ENCODE measurements at places on chromosomes 16 and 17.
A peak's percentile ranks its signal among the peaks of the same experiment; 100 is the strongest.

GRCh38 chr16:53153130-53153529 is 98.3 kb downstream of the CHD9 start:
- no peak for DNase-seq

GRCh38 chr16:86970279-86970678 is 346.9 kb downstream of the C16orf95 start:
- no peak for DNase-seq

DNA sequence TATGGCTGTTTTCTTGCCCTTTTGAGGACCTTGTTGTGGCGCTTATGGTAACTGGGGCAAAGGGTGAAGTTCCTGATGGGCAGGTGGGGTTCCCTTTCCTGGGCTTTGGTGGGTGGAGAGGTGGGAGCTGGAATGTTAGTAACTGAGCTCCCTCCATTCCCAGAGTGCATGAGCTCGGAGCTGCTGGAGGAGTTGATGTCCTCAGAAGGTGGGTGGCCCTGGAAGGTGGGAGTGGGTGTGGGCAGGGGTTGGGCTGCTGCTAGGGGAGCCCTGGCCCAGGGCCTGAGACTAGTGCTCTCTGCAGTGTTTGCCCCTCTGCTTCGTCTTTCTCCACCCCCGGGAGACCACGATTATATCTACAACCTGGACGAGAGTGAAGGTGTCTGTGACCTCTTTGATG is 1.2 kb upstream of the ELMO3 start:
- no peak for DNase-seq

DNA sequence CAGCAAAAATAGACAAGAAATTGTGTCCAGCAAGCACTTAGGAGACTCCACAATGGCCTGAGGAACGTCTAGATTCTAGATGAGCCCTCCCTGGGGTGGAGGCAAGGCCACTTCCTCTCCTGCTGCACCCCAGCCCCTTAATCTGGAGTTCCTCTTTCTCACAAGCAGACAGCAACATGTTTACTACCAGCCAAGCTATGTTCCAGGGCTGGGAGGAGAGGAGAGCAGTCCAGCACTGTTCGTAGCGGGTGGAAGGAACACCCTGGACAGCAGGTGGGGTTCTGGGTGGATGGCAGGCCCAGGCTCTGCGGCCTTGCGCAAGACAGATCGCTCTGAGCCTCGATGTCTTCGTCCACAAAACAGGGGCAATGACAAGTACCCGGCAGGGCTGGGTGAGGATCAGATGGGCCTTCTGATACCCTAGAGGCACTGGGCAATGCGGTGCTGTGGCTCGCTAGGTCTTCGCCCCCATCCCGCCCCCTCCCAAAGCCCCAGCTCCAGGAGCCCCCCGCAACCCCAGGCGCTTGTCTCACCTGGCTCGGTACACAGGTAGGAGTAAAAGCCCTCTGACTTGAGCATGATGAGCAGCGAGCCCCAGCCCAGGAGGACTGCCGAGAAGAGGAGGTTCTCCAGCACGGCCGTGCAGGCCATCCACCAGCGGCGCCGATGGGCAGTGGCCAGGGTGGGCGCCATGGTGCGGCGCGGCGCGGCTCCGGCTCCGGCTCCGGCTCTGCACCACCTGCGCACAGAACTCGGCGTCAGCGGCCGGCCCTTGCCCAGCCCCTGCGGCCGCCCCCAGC is 1.3 kb downstream of the SLC43A2 start:
- DNase-seq, result no peak

DNA sequence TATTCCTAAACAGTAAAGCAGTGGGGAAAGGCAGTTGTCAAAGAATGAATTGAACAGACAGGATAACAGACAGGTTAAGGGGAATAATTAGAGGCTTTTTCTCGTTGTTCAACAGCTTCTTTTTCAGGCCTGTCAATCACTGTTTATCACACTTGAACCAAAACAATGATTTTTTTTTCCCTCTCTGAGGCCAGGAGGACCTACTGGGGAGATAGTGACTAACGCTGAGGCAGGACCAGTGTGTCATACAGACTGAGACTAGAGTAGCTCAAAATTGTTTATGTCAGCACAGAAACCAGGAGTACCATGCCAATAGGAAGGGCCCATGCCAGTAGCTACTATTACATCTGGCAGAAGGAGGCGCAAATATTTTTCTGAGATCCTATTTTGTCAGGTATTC is 41.3 kb upstream of the NLK start:
- DNase-seq, result no peak

DNA sequence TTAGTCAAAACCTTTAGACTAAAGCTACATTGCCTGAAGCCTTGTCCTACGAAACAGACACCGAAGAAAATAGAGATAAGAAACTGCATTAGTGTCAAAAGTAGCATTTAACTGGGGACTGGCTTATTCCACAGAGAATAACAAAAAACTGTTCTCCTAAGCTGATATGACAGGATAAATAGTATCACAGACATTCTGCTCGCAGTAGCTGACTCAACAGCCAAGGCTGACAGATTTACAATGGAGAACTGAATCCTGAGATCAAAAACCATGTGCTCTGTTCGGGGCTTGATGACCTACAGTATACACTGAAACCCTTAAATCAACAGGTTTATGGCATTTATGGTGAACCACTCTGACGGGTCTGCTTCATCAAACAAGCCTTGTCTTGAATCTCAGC is 25.5 kb downstream of the ADAMTS18 start:
- DNase-seq, result no peak

DNA sequence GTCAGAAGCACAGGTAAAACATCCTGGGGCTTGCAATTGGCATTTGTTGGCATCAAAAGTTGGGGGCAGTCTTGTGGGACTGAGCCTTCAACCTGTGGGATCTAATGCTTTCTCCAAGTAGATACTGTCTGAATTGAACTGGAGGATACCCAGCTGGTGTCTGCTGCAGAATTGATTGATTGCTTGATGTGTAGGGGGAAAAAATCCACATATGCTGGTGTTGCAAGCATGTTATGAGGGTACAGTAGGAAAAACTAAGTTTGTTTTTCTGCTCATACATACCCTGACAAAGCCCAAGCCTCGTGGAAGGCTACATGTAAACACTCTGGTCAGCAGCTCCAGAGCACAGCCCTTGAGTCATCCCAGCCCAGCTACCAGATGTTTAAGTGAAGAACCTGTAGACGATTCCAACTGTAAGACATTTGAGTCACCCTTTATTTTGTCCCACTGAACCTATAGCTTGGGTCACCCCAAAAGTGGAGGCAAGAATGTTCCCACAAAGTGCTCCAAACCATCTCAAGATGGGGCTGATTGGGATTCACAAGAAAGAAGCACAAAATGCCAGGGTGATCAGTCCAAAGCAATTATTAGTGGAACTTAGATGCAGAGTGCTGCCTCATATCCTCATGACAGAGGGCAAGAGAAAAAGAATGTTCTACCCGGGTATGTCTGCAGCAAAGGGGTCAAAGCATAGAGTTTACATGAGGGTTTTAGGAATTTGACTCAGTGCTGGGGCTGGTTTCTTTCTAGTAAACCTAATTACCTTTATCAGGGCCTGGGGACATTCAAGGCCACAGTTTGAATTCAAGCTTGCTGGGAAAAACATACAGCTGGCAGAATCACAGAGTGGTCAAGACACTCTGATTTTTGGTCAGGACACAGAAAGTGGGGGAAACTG is 9.6 kb upstream of the APPBP2 start:
- DNase-seq, result no peak

DNA sequence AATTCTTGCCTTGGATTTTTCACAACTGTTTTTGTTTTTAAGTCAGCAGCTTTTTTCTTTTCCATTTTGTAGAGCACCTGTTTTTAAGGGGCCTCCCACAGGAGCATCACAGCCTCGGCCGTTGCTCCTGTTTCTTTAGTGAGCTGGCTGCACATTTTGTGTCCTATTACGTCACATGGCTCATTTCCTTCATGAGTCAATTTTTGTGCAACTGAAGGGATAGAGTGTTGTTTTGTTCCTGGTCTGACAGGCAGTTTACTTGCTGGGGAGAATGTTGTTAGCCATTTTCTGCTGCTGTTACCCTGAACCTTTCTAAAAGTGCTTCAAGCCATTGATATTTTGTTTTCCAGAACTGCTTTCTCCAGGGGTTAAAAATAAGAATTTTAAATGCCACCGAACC is 45.0 kb upstream of the CRISPLD2 start:
- DNase-seq, result no peak

DNA sequence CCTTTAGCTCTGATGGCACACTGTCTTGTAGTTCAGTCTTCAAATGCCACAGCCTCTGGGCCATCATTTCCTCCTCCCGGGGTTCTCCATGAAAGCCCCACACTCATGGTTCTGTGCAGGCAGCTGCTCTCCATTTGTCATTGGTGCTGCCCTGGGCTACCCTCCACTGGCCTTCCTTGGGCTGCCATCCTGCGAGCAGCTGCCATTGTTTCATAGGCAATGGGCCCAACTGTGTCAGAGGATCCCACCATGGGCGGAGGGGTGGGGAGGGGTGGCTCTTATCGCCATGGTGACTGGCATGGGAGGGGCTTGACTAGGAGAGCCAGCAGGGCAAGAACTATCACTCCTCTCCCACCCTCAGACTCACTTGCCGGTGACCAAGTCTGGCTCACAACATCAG is 38.6 kb upstream of the BRD7 start:
- DNase-seq, result no peak

GRCh38 chr17:83193336-83194185 is 114.2 kb downstream of the METRNL start:
- no peak for DNase-seq

DNA sequence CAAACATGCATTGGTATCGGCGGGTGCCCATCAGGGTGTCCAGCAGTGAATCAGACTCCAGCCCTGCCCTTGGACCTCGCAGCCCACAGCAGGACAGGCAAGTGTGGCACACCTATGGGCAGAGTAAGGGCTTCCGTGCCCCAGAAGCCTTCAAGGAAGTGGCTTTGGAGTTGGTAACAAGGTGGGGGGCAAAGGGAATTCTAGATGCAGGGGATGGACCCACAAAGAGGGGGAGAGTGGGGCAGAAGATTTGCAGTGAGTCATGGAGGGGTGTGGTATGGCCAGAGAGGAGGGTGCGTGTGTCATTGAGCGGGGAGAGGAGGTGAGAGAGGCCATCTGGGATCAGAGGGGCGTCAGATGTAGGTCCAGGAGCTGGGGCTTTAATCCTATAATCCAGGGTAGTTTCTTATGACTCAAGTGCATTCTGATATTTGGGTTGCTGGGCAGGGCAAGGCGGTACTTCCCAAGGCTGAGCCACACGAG is 8.5 kb upstream of the SPNS2 start:
- no peak for DNase-seq

GRCh38 chr17:10875984-10876555 is 38.2 kb upstream of the PIRT start:
- no peak for DNase-seq

GRCh38 chr17:44221084-44221861 is 1.8 kb upstream of the UBTF start:
- DNase-seq, result peak; percentile 75

DNA sequence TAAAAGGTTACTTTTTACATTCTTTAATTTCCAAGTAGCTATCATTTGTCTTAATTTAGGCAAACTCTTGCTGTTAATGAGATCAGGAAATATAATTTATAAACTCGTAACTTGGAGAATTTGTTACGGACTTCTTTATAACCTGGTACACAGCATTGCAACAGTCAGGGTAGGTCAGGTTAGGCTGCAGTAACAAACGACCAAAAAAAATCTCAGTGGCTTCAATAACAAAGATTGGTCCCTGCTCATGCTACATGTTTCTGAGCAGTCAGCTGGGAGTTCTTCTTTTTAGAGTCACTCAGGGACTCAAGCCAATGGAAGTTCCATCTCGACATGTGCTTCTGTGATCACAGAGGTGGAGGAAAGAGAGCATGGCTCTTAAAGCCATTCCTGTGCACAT is 110.1 kb downstream of the USP31 start:
- no peak for DNase-seq

GRCh38 chr17:13919818-13920217 is 149.5 kb upstream of the COX10 start:
- DNase-seq, result no peak

DNA sequence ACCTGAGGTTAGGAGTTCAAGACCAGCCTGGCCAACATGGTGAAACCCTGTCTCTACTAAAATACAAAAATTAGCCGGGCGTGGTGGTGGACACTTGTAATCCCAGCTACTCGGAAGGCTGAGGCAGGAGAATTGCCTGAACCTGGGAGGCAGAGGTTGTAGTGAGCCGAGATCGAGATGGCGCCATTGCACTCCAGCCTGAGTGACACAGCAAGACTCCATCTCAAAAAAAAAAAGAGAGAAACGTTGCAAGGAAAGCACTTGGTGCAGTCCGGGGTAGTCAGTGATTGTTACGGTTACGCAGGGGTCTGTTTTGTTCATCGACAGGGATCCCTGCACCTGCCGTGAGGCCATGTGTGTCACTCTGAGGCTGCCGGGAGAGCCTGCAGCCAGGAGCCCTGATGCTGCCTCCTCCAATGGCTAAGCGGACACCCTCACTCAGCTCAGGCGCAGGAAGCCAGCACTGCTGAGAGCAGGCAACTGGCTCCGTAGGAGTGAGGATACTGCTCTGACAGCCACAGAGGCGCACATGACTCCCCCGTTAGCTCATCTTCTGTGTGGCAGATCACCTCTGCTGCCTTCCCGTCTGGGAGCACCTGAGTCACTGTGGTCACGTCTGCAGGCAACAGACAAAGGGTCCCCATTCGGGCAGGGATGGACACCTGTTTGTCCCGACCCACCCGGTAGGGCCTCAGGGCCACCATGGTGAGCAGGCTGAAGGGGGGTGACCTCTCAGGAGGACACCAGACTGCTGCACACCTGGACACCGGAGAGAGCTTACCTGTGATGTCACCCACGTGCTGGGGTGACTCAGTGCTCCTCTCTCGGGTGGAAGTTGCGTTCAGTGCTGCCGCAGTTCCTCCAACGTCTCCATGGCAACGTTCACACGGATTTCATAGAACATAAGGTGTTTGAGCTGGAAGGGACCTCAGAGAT is 5.2 kb upstream of the RAB26 start:
- peak; percentile 29 for DNase-seq

DNA sequence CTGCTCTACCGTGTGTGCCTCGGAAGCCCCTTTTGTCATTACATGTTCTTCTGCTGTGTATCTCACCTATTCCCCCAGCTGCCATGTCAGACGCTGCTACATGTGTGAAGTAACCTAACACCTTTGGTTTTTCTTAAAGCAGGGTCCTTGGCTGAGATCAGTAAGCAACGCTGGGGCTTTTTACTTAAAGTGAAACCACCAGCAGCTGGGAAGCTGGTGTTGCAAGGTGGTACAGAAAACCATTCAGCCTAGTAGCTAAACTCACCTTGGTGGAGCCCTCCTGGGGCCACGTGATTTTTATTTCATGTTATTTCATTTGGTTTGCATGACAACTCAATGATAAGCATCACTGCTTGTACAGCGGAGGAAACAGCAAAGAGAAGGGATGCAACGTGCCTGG is 62.6 kb downstream of the PLCG2 start:
- no peak for DNase-seq

All from HuH-7.5 (cell line).